Stimulated activated CD8-positive, alpha-beta memory T cell treated with anti-CD3 and anti-CD28 coated beads, Interleukin-15, amount 100 ng/mL, for 48 hours (primary cell): ENCODE measurements at places on chromosomes 13 and 19.

- DNase-seq: no peak
These were observed 4.1 kb upstream of the NANOS3 start for GRCh38 chr19:13872695-13873389.

DNA sequence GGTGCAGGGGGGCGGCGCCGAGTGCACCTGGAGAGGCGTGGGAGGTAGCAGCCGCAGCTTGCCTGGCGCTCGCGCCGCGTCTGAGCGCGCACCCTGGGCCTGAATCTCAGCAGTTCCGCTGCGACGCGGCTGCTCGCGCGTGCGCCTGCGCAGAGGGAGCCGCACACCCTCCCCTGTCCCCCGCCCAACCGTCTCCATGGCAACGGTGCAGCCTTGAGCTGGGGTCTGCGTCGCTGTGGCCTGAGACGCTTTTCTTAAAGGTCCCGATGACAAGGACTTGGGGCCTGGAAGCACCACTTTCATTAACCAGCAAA, at the start of gene PNMA8B:
PNMA8B (minus strand) TSS at position 82 of the 314 bp plus-strand sequence. CDS start 402 bp downstream, outside the sequence.
- peak; percentile 23 for DNase-seq

DNA sequence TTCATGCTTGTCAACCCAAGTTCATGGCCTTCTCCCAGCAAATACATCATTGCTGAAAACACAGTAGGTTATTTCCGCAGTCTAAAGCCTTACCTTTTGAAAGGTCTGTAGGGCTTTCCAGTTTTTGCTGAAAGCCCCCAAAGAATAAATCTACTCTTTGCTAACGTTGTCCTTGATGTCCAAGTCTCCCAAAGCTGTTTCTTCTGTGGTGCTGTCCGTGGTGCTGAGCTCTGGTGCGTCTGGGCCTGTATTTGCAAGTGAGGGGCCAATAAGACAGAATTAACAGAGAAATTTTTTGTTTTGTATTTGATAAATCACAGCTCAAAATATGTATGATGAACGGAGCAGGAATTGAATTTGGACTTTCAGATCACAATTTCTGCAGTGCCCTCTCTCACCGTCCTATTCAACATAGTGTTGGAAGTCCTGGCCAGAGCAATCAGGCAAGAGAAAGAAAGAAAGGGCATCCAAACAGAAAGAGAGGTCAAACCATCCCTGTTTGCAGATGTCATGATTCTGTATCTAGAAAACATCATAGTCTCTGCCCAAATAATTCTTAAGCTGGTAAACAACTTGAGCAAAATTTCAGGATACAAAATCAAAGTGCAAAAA, 9.8 kb upstream of the LGALS16 start:
- no peak for DNase-seq

GRCh38 chr19:6610934-6611852, 20.2 kb upstream of the CD70 start:
- no peak for DNase-seq

DNA sequence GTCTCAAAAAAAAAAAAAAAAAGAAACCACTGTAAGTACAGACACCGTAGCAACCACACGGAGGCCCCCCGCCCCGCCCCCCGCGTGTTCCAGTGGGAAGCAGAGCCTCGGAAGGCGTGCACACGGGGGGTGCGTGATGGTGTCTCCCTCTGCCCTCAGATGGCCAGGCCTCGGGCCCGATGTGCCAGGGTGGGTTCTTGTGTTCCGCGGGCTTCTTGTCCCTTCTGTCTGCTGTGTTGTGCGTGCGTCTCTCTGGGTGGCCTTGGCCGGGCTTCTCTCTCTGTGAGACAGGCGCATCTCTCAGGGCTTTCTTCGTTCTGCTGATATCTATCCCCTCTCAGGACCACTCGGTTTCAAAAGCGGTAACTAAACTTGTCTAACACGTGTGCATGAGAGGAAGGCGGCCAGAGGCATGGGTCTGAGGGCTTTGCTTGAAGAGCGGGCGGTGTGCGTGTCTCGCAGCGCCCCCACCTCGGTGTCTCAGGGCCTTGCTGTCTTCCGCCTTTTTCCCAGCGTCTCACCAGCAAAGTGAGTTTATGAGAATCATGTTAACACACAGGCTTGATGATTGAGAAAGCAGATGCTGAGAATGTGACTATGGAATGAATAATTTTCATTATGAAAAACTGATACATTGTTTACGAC, 12.6 kb downstream of the ATP11A start:
- no peak for DNase-seq

- no peak for DNase-seq
These were observed 71.9 kb downstream of the CHST8 start for GRCh38 chr19:33693678-33694077.

- DNase-seq: no peak
These were observed 23.1 kb downstream of the FLT3 start for GRCh38 chr13:28077231-28077630.

GRCh38 chr19:48370955-48371354, 6.8 kb downstream of the SYNGR4 start:
- DNase-seq: no peak

GRCh38 chr19:47319923-47320871, 10.5 kb downstream of the C5AR1 start:
- no peak for DNase-seq

- no peak for DNase-seq
These were observed 111.6 kb downstream of the GPC5 start for GRCh38 chr13:91510058-91510457.

- DNase-seq: no peak
These were observed 22.0 kb downstream of the SIN3B start for GRCh38 chr19:16851031-16851712.

GRCh38 chr19:6803036-6803404, 30.5 kb downstream of the VAV1 start:
- DNase-seq: no peak

DNA sequence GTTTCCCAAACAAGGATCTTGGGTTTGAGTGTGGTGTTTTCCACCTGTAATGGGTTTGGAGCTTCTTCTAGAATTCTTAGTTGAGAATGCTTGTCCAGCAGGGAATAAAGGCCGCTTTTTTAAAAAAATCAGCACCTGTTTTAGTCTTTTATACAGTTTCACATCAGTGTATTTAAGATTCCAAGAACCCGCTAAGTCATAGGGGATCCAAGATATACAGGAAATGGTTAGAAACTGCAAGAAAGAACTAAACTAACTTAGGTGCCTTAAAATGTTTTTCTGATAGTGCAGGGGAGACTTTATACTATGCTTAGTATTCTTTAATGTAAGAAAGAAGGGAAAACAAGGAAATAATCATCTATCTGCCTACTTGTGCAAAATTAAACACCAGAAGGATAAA, 74.7 kb downstream of the C13orf42 start:
- DNase-seq: no peak

- no peak for DNase-seq
These were observed 8.8 kb upstream of the ZNF541 start for GRCh38 chr19:47581605-47582319.

DNA sequence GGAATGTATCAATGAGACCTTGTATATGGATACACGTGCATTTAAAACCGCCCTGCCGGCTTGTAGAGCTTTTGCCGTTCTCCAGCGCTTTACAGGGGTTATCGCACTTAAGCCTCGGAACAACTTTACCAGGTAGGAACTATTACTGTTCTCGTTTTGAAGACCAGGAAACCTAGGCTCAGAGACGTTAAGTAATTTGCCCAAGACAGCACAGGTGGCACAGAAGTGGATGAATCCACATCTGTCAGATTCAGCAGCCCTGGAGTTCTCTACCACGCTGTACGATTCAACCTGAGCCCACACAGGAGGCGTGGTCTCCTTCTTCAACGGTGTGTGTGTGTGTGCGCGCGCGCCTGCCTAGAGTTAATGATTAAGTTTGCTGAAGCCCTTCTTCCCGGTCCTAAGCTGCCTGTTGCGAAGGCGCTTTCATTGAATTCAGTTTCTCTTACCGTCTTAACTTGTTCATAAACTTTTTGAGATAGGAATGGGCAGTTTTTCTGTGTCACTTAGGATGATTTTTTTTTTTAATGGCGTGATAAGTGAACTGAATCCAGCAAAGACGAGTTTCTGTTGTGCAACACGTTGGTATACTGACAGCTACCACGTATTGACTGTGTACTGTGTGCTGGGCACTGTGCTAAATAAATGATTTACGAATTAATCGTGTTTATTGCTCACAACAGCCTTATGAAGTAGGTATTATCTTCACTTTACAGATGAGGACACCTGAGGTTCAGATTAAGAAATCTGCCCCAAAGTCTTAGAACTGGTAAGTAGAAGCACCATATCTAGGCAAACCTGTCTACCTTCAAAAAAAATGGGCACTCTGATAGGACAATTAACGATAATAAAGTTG, 67.4 kb downstream of the KCNRG start:
- DNase-seq: peak; percentile 65

DNA sequence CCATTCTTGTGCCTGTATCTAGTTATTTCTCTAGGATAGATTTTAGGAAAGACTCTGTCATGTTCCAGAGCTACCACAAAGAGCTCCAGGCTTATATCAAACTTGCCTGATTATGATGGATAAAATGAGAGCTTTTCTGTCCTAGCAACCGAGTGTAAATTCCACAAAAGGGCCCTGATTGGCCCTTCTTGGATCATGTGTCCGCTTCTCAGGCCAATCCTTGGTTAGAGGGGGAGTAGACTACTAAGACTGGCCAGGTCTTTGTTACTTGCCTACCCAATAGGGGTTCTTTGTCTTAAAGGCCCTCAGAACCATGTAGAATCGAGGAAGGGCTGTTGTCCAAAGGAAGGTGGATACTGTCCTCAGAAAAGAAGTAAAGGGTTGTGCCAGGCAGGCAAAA, 2.4 kb downstream of the DHX34 start:
- no peak for DNase-seq

DNA sequence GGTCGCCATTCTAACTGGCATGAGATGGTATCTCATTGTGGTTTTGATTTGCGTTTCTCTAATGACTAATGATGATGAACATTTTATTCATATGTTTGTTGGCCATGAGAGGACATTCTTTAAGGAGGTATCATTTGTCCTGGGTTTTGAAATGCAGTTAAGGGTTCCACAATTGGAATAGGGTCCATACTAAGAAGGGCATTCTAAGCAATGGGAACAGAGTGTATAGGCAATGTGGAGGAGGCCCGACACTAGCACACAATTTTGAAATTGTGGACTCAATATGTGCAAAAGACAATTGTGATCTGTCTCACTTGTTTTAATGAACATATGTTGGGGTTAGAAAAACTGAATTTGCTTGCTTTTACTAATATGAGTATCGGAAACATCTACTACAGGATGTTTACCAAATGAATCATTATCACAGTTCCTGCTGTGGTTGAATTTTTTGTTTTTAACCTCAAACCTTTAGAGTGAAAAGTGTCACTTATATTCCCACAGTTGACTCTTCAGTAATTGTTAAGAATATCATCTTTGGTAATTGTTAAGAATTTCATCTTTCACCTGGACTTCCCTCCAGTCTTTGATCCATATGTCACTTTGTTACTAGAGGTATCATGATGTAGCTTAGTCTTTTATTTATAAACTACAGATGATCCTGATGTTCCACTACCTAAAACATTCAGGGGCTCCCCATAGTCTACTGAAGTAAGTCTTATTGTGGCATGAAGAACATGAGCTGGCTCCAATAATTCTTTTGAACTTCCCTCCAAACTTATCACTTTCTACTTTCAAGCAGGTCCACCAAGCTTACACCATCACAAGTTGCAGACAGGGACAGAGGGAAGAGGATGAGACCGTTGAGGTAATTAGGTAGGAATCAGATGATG, 109.7 kb upstream of the KLF12 start:
- DNase-seq: no peak

- DNase-seq: no peak
These were observed 15.5 kb downstream of the SMARCA4 start for GRCh38 chr19:10976131-10976892.

GRCh38 chr13:50649211-50649610, 194.3 kb downstream of the DLEU7 start:
- DNase-seq: no peak

GRCh38 chr19:46574533-46574932, 26.6 kb upstream of the CALM3 start:
- peak; percentile 14 for DNase-seq

DNA sequence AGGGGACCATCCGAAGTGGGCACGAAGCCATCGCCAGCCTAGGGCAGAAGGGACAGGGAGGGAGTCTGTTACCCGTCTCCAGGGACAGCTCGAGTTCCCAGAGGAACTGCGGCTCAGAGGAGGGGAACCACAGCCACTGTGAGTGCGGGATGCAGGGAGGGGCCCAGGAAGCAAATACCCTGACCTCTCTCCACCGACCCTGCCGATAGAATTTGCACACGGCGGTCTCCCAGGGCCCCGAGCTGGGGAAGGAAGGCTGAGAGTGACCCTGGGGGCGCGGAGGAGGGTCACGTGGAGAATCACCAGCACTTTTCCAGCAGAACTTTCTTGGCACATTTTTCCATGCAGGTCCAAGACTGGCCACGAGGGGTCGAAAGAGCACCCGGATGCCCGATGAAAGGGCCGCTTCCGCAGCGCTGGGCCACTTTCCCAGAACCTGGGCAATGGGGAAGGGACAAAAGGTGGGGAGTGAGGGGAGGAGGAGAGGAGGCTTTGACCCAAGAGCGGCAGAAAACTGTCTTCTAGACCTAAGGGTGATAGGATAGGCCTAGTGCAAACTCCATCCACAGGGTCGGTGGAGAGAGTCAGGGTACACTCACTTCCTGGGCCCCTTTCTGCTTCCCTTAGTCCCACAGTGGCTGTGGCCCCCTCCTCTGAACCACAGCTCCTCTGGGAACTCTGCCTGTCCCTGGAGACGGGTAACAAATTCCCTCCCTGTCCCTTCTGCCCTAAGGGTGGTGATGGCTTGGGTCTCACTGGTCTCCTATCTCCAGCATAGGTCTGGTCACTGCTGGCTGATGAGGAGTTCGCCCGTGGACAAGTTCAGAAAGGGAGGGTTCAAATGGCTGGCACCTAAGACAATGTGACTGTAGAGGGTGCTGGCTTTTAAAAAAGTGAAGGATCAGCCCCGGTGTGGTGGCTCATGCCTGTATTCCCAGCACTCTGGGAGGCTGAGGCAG, 5.3 kb upstream of the GPR4 start:
- peak; percentile 12 for DNase-seq

GRCh38 chr13:23059173-23059572, 121.6 kb upstream of the SGCG start:
- DNase-seq: no peak

DNA sequence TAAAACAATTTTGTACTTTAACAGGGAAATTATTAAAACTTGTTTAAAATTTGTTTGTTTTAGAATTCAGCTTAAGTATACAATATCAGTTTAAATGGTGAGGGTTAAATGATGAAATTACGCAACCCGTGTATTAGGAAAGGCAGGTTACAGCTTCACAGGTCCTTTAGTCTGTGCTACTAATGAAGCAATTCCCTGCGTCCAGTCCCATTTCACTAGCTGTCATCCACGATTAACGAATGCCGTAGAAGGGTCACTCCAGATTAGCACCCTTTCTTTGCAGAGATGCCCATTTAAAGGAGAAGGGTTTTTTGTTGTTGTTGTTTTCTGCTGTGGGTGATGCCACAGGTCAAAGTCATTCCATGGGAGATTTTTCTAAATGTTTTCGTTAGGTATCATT, 457.6 kb upstream of the SLC10A2 start:
- DNase-seq: no peak

DNA sequence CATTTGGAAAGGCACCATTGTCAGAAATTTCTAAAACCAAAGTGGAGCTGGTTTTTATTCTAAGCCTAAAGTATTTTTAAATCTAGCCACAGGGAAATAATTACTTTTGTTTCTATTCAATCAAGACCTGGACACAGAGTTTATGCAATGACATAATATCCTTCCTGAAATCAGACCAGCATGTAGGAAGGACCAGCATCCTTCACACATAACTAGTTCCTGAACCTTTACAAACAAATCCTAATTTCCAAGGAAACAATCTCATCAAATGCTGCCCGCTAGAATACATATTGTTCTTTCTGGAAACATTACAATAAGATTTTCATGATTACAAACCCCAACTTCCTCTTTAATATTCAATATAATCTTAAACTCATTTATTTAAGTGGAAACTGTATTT, 1.5 kb downstream of the STARD13 start:
- DNase-seq: no peak

GRCh38 chr13:67090856-67091255, 139.3 kb downstream of the PCDH9 start:
- DNase-seq: no peak
